Lung (tissue), 17 donors: ENCODE measurements at places on chromosomes 3 and 15. TPM values are rescaled to one million over a fixed set of nuclear protein-coding genes. Genes with fewer than 3 reads are reported as not detected.

DNA sequence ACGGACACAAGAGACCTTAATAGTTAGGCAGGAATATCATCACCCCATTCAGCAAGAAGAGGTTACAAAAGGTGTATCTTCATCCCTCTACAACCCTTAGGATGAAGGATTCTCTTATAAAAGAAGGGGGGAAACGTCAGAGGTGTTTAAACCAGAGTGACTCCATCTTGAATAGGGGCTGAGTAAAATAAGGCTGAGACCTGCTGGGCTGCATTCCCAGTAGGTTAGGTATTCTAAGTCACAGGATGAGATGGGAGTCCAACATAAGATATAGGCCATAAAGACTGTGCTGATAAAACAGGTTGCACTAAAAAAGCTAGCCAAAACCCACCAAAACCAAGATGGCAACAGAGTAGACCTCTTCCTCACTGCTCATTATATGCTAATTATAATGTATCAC is 16.5 kb downstream of the TRPM7 start:
- no peak for DNase-seq

GRCh38 chr15:89243046-89243690 is 611 bp upstream of the FANCI start:
- peak; percentile 59 for DNase-seq

DNA sequence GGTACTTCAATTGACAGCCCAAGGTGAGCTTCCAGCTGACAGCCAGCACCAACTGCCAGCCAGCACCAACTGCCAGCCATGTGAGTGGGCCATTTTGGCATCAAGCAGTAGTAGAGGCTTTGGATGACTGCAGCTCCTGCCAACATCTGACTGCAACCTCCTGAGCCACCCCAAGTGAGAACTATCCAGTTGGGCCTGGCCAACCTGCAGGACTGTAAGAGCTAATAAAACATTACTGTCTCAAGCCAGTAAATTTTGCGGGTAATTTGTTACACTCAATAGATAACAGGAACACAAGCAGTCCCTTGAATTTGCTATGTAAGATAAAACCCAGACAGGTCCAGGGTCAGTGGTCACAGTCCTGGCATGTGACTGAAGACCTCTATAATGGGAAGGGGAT is 29.7 kb downstream of the EPHB1 start:
- DNase-seq: no peak

GRCh38 chr3:43340403-43340802 is 54.1 kb downstream of the SNRK start:
- DNase-seq: no peak

- DNase-seq: no peak
These were observed 2.7 kb downstream of the RFTN1 start for GRCh38 chr3:16510620-16511319.

DNA sequence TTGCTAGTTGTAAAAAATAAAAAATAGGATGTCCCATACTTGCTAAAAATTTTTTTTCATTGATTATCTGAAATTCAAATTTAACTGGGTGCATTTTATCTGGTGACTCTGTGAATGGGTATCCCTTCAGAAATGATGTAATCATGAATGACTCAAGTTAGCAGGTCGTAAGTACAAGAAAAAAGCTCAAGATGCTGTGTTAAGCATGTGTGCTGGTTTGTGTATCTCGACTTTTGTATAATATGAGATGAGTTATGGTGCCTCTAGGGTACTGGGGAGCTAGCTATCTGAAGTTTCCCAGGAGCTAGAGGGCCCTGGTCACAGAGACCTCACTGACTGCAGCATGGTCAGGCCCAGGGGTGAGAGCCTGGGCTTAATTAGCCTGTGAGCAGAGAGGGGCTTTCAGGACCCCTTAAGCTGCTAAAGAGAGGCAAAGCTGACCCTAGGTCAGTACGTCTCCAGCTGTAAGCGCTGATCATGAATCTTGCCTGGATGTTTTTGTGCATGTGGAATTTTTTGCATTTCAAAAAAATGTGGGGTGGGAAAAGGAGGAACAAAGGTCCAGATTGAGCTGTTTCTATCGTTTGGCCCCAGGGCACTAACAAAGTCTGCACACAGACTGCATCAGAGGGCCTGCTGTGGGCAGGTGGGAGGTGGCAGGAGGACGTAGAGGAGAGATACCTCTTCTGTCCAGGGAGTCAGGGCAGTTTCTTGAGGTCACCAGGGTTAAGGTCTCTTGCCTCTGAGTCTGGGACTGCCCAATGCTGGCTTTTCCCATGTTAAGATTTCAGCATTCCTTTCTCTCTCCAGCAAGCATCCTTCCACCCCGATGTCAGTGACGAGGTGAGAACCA is 233.2 kb upstream of the TPM1 start:
- no peak for DNase-seq

DNA sequence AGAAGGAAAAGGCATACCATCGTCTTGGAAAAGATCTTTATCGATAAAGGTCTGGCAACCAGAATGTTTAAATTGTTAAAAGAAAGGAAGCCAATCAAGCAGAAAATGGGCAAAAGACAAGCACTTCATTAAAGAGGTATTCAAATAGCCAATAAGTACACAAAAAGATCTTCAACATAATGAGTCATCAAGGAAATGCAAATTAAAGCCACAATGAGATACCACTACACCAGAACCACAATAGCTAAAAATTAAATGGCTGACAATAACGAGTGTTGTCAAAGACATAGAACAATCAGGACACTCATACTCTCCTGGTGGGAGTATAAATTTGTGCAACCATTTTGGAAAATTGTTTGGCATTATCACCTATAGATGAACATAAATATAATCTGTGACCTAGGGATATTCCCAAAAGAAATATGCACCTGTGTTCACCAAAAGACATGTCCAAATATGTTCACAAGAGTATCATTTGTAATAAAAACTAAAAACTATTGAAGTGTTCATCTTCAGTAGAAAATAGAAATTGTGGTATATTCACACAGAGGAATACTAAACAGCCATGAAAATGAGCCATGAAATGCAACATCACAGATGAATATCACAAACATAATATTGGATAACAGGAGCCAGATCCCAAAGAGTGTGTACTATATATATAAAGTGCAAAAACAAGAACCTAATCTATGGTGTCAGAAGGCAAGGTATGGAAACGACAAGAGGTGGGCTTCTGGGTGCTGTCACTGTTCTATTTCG is 14.4 kb upstream of the BTBD1 start:
- no peak for DNase-seq

DNA sequence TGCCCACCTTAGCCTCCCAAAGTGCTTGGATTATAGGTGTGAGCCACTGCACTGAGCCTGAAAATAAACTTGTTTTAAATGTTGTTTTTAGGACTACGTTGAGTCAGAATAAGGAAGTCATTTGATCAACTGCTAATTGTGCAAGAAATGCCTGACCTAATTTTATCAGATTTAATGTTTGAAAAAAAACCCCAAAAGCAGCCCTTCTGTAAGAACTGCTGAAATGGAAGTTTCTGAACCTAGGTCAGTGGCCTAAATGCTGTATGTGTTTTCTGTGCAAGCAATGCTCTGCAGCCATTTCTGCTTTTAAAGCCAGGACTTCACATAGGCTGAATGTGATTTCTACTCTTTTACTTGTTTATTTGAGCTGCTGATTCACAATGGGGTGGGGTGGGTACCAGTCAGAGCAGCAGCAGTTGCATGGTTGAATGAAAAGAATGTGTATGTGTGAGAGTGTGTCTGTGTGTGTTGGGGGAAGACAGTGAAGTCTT is 6.6 kb downstream of the GPX1 start:
- peak; percentile 42 for DNase-seq

DNA sequence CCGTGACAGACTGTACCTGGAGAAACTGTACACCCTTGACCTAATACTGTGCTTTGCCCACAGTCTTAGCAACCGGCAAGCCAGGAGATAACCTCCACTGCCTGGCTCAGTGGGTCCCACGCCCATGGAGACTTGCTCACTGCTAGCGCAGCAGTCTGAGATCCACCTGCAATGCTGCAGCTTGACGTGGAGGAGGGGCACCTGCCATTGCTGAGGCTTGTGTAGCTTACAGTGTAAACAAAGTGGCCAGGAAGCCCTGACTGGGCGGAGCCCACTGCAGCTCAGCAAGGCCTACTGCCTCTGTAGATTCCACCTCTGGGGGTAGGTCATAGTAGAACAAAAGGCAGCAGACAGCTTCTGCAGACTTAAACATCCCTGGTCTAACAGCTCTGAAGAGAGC is 189.3 kb downstream of the EDEM1 start:
- peak; percentile 3 for DNase-seq

DNA sequence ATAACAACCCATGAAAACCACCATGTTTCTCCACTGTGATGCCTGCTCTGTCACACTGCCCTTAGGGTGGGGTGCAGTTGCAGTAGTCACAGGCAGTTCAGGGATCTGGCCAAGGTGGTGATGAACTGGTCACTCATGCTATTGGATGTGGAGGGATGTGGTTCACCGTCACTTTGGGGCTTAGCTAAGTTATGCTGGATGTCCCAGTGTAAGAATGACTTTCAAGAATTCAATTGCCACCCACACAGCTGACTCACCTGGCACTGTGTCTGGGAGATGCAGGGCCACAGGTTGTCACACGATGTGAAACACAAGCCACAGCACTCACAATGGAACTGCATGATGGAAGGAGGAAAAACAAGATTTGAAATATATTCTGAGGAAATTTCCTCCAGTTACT is 146.1 kb upstream of the CTNNB1 start:
- DNase-seq: no peak

DNA sequence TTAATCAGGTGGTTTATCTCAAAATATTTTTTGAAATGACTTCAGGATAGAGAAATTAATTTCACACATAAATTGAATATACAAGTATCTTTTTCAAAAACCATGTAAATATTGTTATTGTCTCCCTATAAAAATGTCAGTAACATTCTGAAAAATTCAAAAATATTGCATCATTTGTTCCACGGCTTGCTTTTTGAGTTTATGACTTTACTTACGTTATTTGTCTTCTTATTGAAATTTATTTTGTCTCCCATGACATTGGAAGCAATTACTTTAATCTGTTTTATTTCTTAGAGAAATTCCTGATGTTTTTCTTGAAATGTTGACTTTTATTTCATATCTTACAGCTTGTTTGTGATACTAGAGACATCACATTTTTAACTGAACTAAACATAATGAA is 56.9 kb upstream of the P2RY1 start:
- peak; percentile 45 for DNase-seq

- no peak for DNase-seq
These were observed 595.1 kb downstream of the TUSC7 start for GRCh38 chr3:117304681-117305080.

- DNase-seq: peak; percentile 55
These were observed 61.0 kb downstream of the TMEM44 start for GRCh38 chr3:194572143-194572789.

- DNase-seq: no peak
These were observed 33.6 kb downstream of the MYO5A start for GRCh38 chr15:52495125-52495524.

GRCh38 chr3:42608581-42608980 is 8.1 kb downstream of the NKTR start:
- DNase-seq: peak; percentile 66

DNA sequence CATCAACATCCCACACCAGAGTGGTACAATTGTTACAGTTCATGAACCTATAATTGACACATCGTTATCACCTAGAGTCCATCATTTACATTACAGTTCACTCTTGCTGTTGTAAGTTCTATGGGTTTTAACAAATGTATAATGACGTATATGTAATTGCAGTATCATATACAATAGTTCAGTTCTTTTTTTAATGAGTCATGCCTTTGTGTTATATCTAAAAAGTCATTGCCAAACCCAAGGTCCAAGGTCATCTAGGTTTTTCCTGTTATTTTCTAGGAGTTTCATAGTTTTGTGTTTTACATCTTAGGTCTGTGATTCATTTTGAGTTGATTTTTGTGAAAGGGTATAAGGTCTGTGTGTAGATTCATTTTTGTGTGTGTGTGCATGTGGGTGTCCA is 160.9 kb upstream of the GALNT15 start:
- DNase-seq: no peak

Gene KBTBD8
- 5.0 TPM for total RNA-seq

Gene IQCH
- total RNA-seq: 7.7 TPM

Gene LRTM1
- total RNA-seq: not detected

Gene ZCWPW2
- total RNA-seq: 0.98 TPM

Gene PIGZ
- total RNA-seq: 5.5 TPM

Gene FMN1
- 23.7 TPM for total RNA-seq

Gene NRG4
- 4.1 TPM for total RNA-seq

Gene IVD
- total RNA-seq: 87.8 TPM
